ENCODE measurements at places on chromosomes 7 and 10. TPM values are rescaled to one million over a fixed set of nuclear protein-coding genes. Genes with fewer than 3 reads are reported as not detected.

MRC1 gene
- not detected for total RNA-seq

MOGAT3 gene
- total RNA-seq: not detected

ANK3 gene
- 33.6 TPM for total RNA-seq

MSMB gene
- not detected for total RNA-seq

MET gene
- total RNA-seq: 118 TPM
